ENCODE measurements at places on chromosomes 3 and 15.

DNA sequence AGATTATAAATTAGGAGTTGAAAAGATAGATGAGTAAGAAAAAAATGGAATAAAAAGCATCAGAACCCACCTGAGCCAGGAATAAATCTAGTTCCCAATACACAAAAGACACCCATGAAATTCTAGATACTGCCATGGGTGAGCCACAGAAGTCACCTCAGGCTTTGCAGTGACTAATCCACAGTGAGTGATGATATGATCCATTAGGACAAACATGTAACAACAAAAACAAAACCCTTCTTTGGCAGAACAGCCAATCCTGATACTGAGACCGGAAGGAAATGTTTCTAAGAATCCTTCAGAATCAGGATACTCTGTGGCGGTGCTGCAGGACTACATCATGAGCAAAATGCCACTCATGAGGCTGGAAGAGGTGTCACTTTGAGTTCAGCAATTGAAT is 15.0 kb upstream of the MINDY4B start:
- DNase-seq, result no peak

DNA sequence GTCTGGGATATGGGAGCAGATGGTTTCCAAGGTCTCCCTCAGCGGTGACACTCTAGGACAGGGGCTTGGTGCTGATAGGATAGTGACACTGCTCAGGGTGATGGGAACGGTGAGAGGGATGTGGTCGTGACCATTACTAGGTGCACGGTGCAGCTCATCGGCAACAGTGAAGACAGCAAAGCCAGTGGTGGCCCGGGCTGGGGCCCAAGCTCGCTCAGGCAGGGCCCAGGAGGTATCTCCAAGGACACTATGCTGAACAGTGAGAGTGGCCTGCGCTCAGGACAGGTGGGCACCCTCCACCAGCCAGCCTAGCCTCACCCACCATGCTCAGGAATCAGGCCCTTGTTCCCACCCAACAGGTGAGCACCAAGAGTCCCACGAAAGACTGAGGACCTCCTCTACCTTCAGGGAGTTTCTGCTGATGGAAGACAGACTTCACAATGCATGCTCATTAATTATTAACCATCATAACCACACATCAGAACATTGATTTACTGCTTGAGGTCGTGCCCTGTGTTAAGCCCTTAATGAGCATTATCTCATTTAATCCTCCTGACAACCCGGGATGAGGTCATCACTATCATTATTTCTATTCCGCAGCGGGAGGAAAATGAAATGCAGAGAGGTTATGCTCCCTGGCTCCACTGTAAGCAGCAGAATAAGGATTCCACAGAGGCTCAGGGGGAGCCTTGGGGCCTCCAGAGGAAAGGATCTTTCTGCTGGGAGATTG is 269.4 kb downstream of the UACA start:
- DNase-seq, result no peak

DNA sequence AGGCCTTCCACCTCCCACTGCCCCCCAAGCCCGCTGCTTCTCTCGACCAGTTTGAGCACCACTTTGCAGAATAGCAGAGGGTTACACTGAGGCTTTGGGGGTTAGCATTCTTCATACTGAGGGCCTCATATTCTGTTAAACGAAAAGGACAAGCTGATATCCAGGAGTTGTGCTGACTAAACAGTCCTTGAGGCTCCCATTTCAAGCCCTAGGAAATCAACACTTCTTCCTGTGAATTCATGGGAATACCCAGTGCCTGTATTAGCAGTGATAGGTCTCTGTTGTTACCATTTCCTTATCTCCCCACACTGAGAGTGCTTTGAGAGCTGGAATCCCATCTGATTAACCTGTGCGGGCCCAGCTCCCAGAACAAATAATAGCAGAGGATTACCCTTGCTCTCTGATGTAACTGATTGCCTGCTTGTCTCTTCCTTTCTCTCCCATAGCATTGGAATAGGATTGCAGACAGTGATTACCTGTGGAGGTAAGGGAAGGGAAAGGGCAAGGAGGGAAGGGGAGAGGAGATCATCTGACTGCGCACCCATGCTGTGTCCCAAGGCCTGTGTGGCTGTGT is 930 bp downstream of the FBXW12 start:
- no peak for DNase-seq

- DNase-seq, result no peak
These were observed 4.8 kb downstream of the ADAMTSL3 start for GRCh38 chr15:83658430-83659416.

GRCh38 chr3:47145272-47145671 is 18.6 kb downstream of the SETD2 start:
- DNase-seq, result no peak

GRCh38 chr3:140081887-140082286 is 146.9 kb downstream of the CLSTN2 start:
- DNase-seq, result no peak

DNA sequence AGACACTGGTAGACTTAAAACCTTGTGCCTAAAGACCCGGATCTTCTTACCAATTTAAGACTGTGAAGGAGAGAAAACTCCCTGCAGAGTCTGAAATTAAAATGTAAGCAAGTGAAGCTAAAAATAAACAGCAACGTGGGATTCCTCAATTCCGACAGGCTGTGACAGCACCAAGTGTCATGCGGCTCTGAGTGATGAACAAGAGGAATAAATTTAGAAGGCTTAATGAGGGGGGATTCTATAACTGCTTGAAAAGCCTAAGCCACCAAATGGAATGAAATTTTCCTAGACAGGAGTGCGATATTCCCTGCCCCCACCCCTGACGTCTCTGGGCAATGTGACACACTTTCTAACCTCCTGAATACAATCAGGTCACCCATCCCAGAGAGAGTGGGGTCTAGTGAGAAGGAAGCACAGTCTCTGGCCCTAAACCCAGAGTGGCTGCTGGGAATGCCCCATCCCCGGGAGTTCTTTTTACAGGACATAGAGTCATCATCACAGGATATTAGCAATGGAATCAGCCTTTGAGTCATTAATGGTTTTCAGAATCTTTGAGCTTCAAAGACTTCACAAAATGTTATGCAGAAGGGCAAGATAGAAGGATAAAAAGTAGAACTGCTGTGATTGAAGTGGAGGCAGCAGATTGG is 114.3 kb downstream of the EDEM1 start:
- no peak for DNase-seq

GRCh38 chr3:4351164-4351855 is 48.1 kb downstream of the SETMAR start:
- no peak for DNase-seq

DNA sequence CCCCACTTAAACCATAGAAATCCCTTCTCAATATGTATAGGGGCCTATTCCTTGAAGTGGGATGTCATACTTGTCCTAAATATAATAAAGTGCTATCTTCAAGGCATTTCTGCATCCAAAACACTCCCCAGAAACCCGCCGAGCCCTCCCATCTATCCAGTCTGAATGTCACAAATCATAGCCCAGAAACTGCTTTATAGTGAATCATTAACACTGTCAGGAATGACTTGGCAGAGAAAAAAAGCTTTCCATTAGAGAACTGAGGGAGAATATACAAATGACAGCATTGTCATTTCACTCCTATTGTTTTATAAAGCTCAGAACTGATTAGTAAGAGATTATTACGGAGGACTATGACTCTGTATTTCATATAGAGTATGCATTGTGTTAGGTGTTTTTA is 48.4 kb upstream of the MEIS2 start:
- no peak for DNase-seq

- no peak for DNase-seq
These were observed 359.6 kb upstream of the NECTIN3 start for GRCh38 chr3:110711851-110712516.

DNA sequence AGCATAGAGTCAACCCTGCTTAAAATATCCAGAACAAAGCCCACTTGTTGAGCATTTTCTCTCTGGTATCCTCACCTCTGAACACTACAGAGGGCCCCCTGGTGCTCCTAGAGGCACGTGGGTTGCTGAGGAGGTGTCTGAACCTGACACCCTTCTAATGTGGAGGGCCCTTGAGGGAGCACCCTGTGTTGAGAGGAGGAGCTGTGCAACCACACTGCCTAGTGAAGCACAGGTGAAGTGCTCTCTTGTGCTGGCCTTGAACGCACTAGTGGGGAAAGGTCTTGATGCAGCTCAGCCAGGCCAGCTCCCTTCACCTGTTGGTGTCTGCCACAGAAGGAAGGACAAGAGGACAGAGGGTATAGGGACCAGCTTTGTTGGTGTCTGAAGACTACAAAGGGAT is 51.9 kb downstream of the CCK start:
- no peak for DNase-seq

DNA sequence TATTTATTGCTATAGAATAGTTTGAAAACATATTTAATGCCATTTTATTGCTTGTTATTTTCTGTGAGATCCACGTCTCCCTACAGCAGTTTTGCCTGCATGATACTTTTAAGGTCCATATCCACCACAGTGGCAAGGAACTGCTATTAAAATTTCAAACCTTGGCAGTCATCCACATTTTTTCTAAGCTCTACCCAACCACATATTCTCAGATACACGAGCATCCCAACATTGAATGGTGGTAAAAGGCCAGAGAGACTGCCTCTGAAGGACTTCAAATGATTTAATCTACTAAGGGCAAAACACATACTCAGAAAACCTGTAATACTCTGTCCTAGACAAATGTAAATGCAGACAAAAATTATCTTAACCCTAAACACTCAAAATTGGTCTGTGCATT is 173.1 kb downstream of the ERC2 start:
- DNase-seq, result no peak

DNA sequence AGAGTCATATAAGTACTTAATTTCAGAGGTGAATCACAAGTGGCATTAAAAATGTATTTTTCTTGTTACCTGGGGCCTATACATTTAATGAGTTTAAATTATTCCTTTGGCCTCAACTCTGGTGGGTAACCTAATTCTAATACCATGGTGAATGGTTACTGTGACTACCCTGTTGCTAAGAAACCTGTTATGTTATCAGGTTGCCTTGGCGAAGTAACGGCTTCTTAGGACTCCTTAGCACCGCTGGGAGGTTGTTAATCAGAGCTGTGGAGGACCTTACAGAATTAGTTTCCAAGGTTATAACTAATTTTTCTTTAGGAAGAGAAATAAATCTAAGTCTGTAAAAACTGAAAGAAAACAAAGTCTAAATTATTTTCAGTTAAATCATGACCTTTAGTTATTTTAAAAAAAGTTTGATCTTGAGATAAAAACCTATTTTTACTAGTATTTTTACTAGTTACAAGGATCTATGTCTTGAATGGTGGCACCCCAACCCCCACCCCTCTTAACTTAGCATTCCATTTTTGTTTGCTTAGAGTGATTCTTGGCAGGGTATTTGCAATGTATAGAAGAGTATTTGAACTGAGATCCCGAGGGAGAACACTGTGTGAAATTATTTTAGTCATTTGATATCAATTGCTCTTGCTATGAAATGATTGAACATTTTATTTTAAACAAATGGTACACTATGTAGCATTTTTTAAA is 155.5 kb downstream of the FNDC3B start:
- DNase-seq, result no peak

GRCh38 chr3:179775416-179776122 is 122.7 kb downstream of the USP13 start:
- DNase-seq, result no peak

DNA sequence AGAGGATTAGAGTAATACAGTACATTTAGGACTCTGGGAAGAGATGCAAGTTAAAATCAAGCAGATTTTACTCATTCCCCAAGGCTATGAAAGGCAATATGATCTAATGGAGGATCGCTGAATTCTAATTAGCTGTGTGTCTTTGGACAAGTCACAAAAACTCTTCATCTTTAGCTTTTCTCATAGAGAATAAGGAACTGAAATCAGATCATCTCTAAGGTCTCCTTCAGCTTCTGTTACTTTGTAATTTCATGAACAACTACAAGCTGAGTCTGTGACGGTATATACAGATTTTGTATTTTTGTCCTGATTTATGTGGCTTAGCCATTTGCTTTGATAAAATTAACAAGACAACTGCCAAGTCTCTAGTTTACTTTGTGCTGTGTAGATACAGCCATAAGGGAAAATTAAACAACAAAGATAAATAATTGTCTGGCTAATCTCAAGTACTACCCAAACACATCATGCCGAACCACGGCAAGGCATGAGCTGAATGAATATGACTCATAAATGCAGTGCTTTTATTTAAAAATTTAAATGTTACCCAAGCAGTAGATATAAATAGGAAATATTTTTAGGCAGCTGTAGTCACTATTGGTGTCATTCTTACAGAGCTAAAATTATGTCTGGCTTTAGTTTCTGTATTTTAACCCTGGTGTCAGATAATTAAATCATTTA is 81.5 kb downstream of the GAP43 start:
- no peak for DNase-seq

DNA sequence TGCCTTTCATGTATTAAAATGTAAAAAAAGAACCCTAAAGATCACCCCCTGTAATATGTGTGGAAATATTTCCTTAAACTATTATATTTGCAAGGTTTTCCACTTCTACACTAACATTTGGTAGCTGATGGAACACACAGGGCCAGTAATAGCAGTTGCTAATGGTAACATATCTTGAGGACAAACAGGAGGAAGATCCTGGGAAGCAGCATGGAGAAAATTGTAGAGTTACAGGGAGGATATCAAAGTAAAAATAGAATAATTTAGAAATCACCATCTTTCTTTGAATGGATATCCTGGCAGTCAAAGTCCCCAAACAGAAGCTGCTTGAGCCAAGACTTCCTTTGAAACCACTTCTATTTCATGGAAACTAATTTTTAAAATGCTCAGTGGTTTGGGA is 29.5 kb upstream of the OSTN start:
- no peak for DNase-seq

DNA sequence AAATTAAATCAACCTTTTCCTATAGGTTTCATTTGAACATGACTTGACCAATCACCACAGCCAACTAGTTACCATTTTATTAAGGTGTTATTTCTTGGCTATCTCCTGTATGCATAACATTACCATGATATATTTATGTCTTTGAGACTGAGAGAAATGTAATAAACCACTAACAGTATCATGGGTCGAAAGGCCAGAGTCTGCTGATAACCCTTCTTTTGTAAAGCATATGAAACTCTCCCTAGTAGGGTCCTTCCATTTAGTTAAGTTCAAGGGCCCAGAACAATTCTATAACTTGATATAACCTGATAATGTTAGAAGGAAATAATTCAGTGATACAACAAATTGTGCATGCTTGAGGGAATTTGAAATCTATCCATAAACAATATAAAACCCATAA is 14.3 kb upstream of the DPH6 start:
- DNase-seq, result no peak

- no peak for DNase-seq
These were observed 441.0 kb downstream of the TUSC7 start for GRCh38 chr3:117150628-117151027.

GRCh38 chr15:74006774-74007639 is 12.5 kb downstream of the PML start:
- no peak for DNase-seq

DNA sequence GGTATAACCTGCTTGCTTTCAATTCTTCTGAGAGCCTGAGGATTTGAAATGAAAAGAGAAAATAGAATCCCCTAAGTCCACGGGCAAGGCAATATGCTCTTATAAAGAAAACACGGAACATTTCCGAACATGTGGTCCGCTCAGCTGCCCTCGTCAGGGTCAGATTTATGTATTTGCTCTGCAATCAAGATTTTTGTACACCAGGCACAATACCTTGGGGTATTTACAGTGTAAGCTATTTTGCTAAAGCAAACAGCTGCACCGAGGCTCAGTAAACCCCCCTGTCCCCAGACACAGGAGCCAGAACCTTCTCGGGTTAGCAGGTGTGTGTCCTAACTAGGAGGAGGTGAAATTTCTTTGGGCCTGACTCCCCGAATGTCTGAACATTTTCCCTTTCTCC is 155.8 kb upstream of the LRIG1 start:
- DNase-seq, result no peak

All from right renal pelvis (tissue), 4 donors.